ENCODE measurements at places on chromosomes 16 and 17.

GRCh38 chr17:59842901-59843652, 49.7 kb downstream of the TUBD1 start:
- no peak for DNase-seq

- no peak for DNase-seq
Measured at GRCh38 chr17:65229621-65229995, 92.4 kb downstream of the RGS9 start.

DNA sequence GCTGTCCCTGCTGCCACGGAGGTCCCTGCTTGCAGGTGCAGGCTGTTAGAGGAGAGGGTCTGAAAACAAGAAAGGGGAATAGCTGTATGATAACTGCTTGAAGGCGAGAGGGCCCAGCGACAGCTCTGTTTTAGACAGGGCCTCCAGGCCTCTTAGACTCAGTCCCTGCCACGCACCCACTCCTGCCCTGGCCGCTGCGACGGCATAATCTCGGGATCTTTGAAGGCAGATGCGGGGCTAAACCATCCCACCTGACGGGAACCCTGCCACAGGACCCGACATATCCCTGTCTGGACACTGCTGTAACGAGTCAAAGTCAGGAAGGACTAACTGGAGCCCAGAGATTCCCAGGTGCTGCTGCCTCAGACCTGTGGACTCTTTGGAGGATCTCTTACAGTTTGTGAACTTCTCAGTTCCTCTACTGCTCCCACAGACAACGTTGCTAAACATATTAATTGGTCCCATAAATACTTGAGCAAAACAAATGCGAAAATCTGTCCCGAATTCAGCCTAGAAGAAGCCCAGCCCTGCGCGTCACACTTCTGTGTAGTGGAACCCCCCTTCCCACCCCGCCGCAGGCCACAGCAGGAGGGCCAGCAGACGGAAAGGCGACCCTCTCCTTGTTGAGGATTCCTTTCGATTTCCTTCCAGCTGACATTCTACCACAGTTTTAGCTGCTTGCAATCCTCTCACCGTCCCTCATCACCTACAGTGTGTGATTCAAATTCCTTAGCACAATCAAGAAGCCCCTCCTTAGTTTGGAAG, 998 bp upstream of the TMEM11 start:
- no peak for DNase-seq

DNA sequence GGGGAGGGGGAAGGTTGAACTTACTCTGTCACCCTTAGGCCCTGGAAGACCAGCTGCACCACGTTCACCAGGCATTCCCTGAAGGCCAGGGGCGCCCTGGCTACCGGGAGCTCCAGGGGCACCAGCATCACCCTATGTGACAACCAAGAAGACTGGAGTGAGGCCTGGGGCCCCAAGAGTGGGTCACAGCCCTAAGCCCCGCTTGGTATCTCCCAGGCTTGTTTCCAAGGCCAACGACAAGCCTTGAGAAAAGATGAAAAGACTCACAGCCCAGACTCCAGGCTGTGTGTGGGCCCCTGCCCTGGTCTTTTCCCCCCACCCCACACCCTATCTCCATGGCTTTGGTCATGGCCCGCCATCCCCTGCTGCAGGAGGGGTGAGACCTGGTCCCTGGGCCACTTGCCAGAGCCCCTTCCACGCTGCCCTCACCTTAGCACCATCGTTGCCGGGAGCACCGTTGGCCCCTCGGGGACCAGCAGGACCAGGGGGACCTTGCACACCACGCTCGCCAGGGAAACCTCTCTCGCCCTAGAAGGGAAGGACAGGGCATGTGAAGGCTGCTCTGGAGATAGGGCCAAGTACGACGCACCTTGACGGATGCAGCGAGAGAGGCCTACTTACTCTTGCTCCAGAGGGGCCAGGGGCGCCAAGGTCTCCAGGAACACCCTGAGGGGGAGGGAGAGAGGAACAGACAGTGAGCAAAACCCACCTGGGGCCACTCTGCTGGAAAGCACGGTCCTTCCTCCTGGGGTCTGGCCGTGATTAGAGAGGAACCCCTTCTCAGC, 9.9 kb downstream of the COL1A1 start:
- DNase-seq: no peak

GRCh38 chr16:89919535-89920406, 1.1 kb downstream of the MC1R start:
- DNase-seq: no peak

- no peak for DNase-seq
Measured at GRCh38 chr17:281365-281999, 71.1 kb downstream of the RPH3AL start.
